ENCODE measurements at places on chromosomes 3 and 15.

DNA sequence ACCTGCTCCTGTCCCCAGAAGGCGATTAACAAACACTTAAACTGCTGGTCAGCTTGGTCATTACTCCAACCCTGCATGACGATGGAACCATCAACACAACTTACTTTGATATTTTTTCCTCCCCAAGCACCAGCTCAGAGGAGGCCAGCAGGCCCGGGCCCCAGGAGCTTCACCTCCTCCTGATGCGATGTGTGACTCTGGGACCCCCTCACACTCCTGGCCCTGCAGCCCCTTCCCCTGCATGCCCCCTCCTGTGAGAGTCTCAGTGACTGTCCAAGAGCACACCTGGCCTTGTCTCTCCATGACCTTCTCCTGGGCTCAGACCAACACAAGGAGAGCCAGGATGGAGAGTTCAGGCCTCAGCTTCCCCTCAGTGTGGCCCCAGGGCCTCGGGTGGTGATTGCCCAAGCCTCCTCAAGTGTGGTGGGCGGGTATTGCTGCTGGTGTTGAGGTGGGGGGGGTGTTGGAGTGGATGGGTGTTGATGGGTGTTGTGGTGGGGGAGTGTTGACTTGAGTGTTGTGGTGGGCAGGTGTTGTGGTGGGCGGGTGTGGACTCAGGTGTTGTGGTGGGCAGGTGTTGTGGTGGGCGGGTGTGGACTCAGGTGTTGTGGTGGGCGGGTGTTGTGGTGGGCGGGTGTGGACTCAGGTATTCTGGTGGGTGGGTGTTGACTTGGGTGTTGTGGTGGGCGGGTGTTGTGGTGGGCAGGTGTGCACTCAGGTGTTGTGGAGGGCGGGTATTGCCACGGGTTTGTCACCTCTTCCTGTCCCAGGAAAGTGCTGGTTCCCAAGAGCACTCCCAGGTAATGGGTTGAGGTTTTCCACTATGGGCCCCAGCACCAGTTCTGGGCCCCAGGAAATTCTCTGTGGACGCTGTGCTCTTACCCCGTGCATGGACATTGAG, 68.1 kb downstream of the TFRC start:
- DNase-seq = no peak

DNA sequence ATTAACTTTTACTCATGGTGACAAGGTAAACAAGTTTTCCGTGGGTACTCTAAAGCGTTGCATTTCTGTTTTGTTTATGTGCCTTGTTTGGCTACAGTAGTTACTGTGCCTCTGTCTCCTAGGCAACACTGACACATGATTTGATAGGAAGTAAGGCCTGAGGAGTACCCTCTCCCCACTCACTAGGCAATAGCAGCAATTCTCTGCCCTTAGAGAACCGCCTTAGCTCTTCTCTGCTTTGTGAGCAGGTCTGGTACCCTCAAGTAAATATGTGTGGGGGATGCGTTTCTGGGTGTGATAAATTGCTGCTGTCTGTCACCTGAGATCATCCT, at the start of gene IL5RA:
TSS of gene IL5RA (minus strand) at position 76 of the 332 bp plus-strand sequence. CDS start 5,390 bp downstream, outside the sequence.
- DNase-seq = no peak

- no peak for DNase-seq
These were observed 35.4 kb upstream of the GRM7 start for GRCh38 chr3:6825524-6825923.

GRCh38 chr3:96994988-96995387, 180.6 kb downstream of the EPHA6 start:
- DNase-seq = no peak

- no peak for DNase-seq
These were observed 16.0 kb downstream of the ANKRD63 start for GRCh38 chr15:40266828-40267304.

GRCh38 chr3:123724306-123724705, 139.5 kb upstream of the HACD2 start:
- DNase-seq = no peak

- no peak for DNase-seq
These were observed 554.0 kb downstream of the NSUN3 start for GRCh38 chr3:94616833-94617232.

GRCh38 chr15:41169781-41170180, 53.7 kb upstream of the INO80 start:
- no peak for DNase-seq

GRCh38 chr3:182682263-182683241, 110.8 kb upstream of the ATP11B start:
- no peak for DNase-seq
